ENCODE measurements at places on chromosomes 11 and 22.

DNA sequence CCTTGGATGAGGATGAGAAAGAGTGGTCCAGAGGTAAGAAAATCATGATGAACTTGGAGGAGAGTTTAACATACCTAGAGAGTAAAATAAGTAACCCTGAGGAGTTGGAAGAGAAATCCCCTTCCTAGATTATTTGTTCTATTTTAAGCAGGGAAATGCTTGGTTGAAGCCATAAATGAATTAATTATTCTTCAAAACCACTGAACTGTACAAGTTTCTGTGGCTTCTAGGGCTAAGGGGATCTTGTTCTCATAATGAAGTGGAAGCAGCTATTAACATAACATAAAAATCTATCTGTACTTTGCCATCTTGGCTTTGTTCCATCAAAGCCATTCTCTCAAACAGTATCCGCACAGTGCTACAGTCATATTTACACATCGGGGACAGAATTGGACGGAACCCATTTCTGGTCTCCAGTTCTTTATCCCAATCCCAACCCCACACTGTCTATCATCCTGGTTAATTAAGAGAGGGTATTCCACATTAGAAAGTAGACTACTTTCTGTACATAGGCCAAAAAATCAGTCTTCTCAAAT lies 14.5 kb upstream of the ARHGAP42 start:
- no peak for DNase-seq

DNA sequence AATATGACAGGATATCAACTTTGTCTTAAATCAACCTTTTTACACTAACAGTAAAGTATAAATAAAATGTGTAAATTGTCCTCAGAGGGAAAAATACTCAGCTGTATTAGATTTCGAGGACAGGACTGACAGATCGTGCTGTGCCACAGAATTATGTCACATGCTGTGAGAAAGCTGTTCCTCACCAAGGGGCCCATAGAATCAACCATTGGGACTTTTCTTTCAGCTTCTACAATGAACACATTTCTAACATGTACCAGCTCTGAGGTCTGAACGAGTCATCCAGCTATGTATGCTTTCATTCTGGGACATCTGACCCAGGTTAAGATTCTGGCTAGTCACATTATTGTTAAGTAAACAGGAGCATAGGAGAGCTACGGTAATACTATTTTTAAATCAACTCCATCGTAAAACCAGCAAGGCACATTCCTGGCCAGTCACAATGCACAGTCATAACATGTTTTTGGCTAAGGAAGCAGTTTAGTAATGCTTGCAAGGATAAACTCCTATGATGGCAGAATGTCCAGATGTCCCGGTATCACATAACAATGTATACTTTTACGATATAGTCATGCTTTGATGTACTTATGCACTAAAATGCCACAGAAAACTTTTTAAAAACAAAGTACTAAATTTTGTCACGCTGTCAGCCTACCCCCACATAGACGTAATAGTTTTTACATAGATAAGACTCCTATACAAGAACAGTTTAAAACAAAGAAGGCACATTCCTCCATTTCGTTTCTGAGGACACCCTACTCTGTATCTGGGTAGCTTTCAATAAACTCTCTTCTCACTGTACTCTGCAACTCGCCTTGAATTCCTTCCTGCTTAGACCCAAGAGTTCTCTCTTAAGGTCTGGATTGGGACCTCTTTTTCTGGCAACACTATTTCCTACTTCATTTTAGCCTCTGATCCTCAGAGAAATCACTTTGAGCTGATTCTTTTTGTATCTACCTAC lies 27.4 kb downstream of the ZNF214 start:
- DNase-seq: peak; percentile 94

- no peak for DNase-seq
Measured at GRCh38 chr11:133053124-133053776, 479.1 kb downstream of the OPCML start.

DNA sequence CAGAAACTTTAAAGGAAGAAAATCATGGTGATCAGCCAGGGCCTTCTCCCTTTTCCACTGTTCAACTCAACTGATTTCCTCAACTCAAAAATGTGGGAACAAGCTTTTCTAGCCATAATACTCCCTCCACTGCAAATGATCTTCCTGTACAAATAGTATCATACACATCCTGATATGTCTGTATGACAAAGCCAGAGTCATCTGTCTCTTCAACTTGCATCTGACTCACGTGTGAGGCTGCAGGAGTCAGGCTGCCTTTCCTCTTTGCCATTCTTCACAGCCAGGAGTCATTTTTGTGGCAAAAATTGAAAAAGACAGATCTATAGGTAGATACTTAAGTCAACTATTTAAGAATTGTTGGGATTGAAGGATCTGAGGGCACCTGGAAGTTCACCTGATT lies 13.3 kb downstream of the PATZ1 start:
- DNase-seq: no peak

- peak; percentile 56 for DNase-seq
Measured at GRCh38 chr11:122661182-122661945, 5.8 kb downstream of the UBASH3B start.

DNA sequence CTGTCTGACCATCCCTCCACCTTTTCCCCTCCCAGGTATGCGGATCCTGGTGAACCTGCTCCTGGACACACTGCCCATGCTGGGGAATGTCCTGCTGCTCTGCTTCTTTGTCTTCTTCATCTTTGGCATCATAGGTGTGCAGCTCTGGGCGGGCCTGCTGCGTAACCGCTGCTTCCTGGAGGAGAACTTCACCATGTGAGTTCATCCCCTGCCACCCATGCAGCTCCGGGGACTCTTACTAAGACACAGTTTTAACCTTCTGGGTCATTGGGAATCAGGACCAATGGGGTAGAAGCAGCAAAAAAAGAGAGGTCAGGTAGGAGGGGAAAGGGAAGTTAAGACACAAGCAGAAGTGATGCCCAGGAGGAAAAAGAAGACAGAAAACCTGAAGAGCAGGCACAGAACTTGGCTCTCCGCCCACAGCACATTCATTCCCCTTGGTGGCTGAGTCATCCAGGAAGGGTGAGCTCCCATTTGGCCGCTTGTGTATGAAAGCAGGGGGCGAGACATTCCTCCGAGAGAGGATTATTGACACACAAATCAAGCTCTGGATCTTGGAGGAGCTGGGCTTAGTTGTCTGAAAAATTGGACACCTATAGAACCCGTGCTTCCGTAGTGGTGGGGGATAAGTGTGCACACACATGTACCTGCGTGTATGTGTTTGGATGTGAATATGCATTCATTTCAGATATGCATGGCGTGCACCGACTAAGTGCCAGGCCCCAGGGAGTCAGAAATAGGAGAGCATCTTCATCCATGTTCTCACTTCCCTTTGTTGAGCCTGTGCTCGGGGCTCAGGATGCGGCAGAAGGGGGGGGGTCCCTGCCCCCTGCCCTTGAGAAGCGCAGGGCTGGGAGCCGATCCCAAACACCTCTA lies 64.2 kb downstream of the CACNA1I start:
- DNase-seq: peak; percentile 81

DNA sequence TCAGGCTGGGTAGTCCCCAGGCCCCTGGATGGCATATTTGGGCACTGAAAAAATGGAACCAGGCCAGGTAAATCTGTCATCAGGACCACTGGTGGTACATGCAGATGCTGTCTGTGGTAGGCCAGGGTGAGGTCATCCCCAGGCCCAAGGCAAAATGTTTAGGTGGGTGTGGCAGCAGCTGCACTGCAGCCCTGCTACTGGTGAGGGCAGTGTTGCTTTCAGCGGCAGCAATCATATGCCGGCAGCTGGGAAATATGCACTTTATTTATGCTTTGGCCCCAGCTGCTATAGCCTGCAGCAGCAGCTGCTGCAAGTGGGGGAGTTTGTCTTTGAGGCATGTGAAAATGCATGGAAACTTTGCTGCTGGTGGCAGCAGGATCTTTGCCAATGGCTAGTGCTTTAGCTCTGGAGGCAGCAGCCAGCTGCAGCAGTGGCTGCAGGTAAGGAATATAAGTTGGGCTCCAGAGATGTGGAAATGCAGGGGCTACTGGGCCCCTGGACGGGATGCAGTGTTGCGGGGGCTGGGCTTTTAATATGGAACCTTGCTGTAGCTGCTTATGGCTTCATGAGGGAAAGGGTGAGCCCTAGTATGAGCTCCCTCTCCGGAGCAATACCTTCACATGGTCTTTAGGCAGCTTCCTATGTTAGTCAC lies 365.7 kb upstream of the CADM1 start:
- no peak for DNase-seq

DNA sequence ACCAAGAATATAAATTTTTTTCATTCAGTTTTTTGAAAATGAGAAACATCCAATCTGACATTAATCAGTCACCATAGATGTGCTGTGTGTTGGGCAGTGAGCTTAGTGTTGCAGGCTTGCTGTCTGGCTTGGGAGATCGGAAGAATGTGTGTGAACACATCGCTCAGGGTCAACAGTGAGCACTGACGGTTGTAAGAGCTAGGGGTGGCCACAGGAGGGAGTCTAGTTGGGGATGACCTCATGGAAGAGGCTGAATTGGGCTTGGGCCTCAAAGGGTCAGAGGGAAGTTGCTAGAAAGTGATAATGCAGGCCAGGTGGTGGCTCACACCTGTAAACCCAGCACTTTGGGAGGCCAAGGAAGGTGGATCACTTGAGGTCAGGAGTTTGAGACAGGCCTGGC lies 375.4 kb downstream of the DDX10 start:
- DNase-seq: no peak

DNA sequence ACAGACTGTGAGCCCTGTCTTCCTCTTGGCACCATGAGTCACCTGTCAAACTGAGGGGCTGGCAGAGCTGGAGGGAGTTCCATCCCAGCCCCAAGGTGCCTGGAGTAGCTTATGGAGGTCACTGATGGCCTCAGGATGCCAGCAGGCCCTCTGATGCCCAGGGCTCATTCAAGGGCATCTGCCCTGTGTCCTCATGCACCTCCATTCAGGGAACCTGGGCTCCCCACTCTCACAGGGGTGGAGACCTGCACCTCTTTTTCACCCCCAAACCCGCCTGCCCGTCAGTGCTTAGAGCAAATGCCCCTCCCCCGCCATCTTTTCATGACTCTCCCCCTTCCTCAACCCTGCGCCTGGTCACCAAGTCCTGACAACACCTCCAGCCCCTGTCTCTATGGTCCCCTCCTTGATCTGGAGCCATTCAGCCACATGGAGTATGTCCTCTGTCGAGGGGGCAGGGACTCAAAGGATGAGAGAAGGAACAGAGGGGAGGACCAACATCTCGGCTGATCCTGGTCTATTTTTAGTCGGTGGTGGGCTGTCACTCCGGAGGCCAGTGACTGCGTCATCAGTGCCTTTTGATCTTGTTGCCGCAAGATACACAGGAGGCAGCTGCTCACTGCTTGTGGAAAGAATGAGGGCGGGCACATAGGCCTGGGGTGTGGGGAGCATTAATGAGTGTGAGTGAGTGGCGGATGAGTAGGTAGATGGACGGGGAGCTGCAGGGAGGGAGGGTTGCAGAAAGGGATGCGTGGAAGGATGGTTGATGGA lies 72.2 kb downstream of the CDKN1C start:
- DNase-seq: no peak

DNA sequence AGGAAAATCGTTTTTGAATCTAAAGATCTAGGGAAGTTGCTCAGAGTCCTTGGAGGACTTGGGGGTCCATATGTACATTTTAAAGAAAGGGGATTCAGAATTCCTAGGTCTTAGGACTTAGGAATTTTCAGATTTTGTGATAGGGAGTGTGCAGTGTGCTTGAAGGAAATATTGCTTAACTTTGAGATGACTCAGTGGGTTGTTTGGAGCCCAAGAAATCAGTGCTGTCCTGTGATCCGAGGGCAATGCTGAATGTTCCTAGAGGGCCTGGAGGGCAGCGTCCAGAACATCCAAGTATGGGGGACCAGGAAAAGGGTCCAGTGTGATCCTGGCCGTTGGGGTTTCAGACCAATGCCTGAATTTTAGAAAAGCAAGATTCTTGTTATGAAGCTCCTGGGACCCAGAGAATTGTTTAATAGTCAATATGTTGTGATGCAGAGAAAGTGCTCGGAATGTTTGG lies 3.1 kb upstream of the IGF2 start:
- DNase-seq: no peak

GRCh38 chr11:50247309-50247874 lies 214.7 kb downstream of the OR4C45 start:
- DNase-seq: no peak

DNA sequence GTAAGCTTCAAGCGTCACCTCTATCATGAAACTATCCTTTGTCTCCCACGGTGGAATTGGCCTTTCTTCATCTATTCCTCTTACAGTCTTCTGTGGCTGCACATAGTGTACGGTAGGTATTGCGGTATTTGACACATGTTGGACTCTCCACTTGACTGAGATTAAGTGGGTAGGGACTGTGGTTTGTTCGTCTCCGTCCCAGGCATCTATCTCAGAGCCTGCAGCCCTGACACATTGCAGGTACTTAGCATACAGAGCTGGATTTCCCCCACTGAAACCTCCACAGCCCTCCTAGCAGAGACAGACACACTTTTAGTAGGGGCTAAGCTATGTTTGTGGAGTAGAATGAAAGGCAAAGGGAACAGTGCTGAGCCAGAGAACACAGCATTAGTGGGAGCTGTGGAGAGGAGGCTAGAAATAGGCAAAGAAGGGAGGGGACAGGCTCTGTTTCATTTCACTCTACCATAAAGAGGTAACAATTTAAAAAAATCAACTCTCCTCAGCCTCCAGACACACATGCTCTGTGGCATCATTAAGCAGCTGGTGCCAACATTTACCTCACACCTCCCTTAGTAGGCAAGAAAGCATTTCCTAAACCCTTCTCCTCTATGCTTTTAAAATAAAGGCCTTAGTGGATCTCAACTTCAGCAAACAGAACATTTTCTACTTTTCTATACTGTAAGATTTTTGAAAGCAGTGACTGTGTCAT lies 277.5 kb downstream of the KIRREL3 start:
- no peak for DNase-seq

- no peak for DNase-seq
Measured at GRCh38 chr11:60221692-60222091, 21.2 kb downstream of the MS4A4E start.

GRCh38 chr11:107259811-107260221 lies 197.8 kb downstream of the CWF19L2 start:
- no peak for DNase-seq

GRCh38 chr11:93662175-93662570 lies 691 bp downstream of the CEP295 start:
- no peak for DNase-seq

DNA sequence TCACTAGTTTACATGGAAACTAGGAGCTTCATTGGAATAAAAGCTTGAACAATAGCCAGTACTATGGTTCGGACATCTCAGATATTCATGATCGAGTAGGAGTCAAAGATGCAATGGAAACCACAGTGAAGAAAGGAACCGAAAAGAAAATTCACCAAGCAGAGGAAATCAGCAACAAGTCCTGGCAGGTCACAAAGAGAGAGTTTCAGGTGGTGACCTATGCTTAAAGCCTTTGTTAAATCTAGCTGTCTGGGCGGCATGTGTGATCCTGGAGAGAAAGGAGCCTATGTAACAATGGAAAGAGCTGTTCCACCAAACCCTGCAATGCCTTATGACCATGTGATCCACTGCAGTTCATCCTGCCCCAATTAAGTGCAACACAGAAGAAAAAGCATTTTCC lies 68.9 kb upstream of the POU2AF2 start:
- no peak for DNase-seq

Measured in HFF-Myc (cell line).